DMS79 treated with DMSO at 0.1 percent for 48 hours (cell line): ENCODE measurements at places on chromosomes 7 and 10.

DNA sequence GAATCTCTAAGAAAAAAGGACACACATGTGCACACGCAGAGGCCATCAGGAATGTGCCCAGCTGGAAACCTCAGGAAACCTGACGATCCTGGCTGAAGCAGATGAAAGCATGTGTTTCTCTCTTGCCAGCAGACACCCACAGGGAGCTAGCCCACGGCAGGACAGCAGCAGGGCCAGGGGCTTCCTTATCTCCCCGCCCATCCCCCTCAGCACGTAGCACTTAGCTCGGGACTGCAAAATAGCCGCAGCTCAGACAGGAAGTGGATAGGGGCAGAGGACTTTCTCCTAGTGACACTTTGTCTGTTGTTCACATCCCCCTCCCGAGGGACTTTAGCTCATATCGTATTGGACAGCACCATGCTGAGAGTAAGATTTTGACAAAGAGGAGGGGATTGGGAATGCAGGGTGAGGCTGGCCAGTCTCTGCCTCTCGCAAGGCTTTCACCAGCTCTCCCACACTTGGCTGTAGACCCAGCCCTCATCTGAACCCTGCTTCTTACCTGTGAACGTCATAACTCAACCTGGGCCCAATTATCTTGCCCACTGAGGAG is 63.8 kb downstream of the MKI67 start:
- DNase-seq: no peak

GRCh38 chr10:19549503-19549902 is 266.7 kb upstream of the PLXDC2 start:
- no peak for DNase-seq

GRCh38 chr7:106139265-106140251 is 27.4 kb upstream of the SYPL1 start:
- no peak for DNase-seq

- no peak for DNase-seq
Measured at GRCh38 chr7:139695588-139695987, 82.2 kb downstream of the HIPK2 start.

GRCh38 chr7:115099906-115100305 is 178.0 kb downstream of the MDFIC start:
- no peak for DNase-seq

DNA sequence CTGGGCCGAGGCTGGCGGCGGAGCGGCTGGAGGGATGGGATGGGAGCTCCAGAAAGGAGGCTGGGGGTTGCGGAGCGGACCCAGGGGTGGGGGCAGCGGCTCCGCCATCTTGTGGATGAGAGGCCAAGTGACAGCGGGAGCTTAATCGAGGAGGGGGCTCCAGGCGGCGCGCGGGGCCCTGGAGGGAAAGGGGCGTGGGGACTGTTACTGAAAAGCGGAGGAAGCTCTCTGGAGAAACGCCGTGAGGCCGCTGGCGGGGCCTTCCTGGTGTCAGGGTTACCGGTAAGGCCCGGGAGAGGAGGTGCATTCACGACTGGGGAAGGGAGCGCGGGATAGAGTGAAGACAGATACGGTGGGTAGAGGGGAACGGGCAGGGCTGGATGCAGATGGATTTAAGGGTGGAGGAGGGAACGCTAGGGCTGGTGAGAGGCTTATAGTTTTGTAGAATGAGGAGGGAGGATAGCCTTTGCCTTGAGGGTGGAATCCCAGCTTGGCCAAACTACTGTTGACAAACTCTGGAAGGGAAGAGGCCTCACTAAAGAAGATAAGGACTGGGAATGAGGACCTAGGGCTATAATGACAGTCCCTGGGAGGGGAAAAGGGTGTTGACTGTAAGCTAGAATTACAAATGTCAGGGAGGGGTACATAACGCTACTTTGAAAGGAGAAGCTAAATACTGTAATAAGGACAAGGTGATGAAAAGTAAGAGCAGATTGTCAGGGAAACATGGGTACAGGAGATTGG is 535 bp downstream of the BTRC start:
- DNase-seq: peak; percentile 56

GRCh38 chr10:126908225-126908624 is 3.0 kb downstream of the DOCK1 start:
- DNase-seq: no peak

- DNase-seq: no peak
Measured at GRCh38 chr10:53786236-53786900, 1013.8 kb upstream of the MBL2 start.

DNA sequence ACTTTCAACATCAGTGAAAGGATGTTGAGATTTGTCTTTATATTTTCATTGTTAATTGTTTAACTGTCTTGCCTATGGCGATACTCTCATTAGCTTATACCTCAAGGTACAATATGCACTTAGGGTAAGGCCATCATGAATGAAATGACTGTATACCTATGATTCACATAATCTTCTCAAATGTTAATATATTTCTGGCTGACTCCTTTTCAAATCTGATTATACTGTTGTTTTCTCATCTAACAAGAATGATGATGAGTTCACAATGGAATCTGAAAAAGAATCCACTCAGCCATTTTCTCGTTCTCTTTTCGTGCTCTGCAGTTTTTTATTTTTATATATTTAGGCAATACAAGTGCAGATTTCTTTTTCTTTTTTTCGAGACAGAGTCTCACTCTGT is 159.1 kb downstream of the ARHGAP12 start:
- no peak for DNase-seq

GRCh38 chr10:93090619-93091018 is 16.9 kb downstream of the CYP26A1 start:
- DNase-seq: no peak

GRCh38 chr10:99742701-99743100 is 10.7 kb downstream of the CUTC start:
- no peak for DNase-seq
